ENCODE measurements at places on chromosomes 5 and 9. TPM values are rescaled to one million over a fixed set of nuclear protein-coding genes. Genes with fewer than 3 reads are reported as not detected.

Gene CNOT6
- polyA plus RNA-seq, result 4.9 TPM

Gene GBGT1
- polyA plus RNA-seq, result 10.7 TPM

Gene ADRA1B
- polyA plus RNA-seq, result 2.7 TPM

Gene BTNL9
- 467 TPM for polyA plus RNA-seq

Gene GABRA1
- polyA plus RNA-seq, result 0.09 TPM

Gene CCIN
- polyA plus RNA-seq, result not detected

Gene DNAJC25
- 6.0 TPM for polyA plus RNA-seq

Gene SPINK6
- not detected for polyA plus RNA-seq

Gene PAM
- 105 TPM for polyA plus RNA-seq

Gene ZDHHC11B
- 2.7 TPM for polyA plus RNA-seq

Gene LCN15
- polyA plus RNA-seq, result not detected

Gene GMCL2
- not detected for polyA plus RNA-seq

Gene DBH
- polyA plus RNA-seq, result not detected

Gene ARRDC3
- 20.4 TPM for polyA plus RNA-seq

Gene ZMAT2
- 91.7 TPM for polyA plus RNA-seq

Gene BAAT
- polyA plus RNA-seq, result 0.32 TPM

Gene IDNK
- 5.0 TPM for polyA plus RNA-seq

Gene SMARCA2
- 150 TPM for polyA plus RNA-seq

Gene SEMA6A
- 6.0 TPM for polyA plus RNA-seq

Gene TRIM36
- polyA plus RNA-seq, result 0.56 TPM

Gene INSL6
- polyA plus RNA-seq, result not detected

Gene BTNL3
- polyA plus RNA-seq, result 0.33 TPM

Gene AGPAT2
- 416 TPM for polyA plus RNA-seq

Gene CMYA5
- polyA plus RNA-seq, result 0.61 TPM

Gene NXNL2
- 0.06 TPM for polyA plus RNA-seq

Gene ATOSB
- polyA plus RNA-seq, result 15.5 TPM

Gene PCDHGB1
- 0.36 TPM for polyA plus RNA-seq

Gene FGD3
- 7.0 TPM for polyA plus RNA-seq

Gene LVRN
- 13.6 TPM for polyA plus RNA-seq

Gene CCDC187
- 0.18 TPM for polyA plus RNA-seq

Gene ACTBL2
- not detected for polyA plus RNA-seq

Gene IRX1
- polyA plus RNA-seq, result 0.33 TPM

Gene ZNF883
- 0.54 TPM for polyA plus RNA-seq

Gene PHF24
- 0.03 TPM for polyA plus RNA-seq

Gene APBB3
- 22.2 TPM for polyA plus RNA-seq

Gene CDKN2B
- 1.6 TPM for polyA plus RNA-seq

Gene C5orf58
- polyA plus RNA-seq, result not detected

Gene CDX1
- 0.12 TPM for polyA plus RNA-seq

Gene MARCHF11
- not detected for polyA plus RNA-seq

Gene BTNL8
- polyA plus RNA-seq, result 1.00 TPM

Gene MOCS2
- polyA plus RNA-seq, result 83.7 TPM

Gene OMD
- 2.9 TPM for polyA plus RNA-seq

Gene BARHL1
- not detected for polyA plus RNA-seq

Gene MCC
- 8.0 TPM for polyA plus RNA-seq

Gene SLC36A2
- polyA plus RNA-seq, result 0.22 TPM

Gene HTR4
- polyA plus RNA-seq, result not detected

Gene LCN2
- 5.9 TPM for polyA plus RNA-seq

Gene PRLR
- polyA plus RNA-seq, result 0.11 TPM

Gene ARHGEF37
- polyA plus RNA-seq, result 2.9 TPM

Gene SLC22A4
- 0.23 TPM for polyA plus RNA-seq

Gene PCDHGA5
- 0.52 TPM for polyA plus RNA-seq
